ENCODE measurements at places on chromosomes 6 and 20.

- no peak for DNase-seq
Measured at GRCh38 chr6:91864911-91865310, 1278.0 kb upstream of the MAP3K7 start.

- DNase-seq = no peak
Measured at GRCh38 chr6:72182337-72183246, 296.2 kb downstream of the RIMS1 start.

GRCh38 chr6:32642720-32643106 is 5.5 kb downstream of the HLA-DQA1 start:
- DNase-seq = no peak

GRCh38 chr6:125919618-125920017 is 37.0 kb upstream of the HINT3 start:
- DNase-seq = no peak

DNA sequence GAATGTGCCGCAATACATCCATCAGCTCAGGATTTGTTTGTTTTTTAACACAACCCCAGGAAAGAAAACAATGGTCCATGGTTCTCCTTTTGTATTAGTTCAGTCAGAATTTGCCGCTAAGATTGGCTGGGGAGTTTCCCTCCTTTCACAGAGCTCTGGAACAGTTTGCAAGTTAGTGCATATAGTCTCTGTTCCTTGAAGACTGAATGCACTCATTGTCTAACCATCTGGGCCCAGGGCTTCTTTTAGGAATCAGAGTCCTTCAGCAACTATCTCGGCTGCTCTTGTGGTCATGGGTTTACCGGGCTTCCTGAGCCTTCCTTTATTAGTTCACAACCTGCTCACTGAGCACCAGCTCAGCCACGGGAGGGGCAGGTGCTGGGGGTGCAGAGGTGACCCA is 121.3 kb downstream of the SLC23A2 start:
- no peak for DNase-seq

GRCh38 chr6:88872962-88873361 is 90.5 kb downstream of the RNGTT start:
- DNase-seq = no peak

DNA sequence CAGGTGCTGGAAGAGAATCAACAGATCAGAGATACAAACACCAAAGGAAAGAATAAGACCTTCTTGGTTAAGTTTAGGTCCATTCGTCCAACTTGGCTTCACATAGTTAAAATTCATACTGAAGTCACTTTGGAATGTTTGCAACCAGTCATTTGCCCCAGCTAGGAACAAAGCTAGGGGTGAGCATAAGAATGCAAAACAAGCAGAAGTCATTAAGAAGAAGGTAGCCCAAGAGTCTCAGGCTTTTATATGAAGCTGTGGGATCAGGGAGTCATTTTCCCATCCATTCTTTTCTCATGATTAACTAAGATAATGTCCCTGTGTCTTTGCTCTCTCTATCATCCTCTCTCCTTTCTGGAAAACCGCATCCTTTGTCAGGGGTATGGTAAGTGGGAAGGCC is 51.5 kb upstream of the TMEM170B start:
- DNase-seq = no peak

Data from CD4-positive, alpha-beta T cell treated with Interleukin-4 for 4 hours (primary cell).